Substantia nigra (tissue), 51 donors: ENCODE measurements at places on chromosomes 5 and 9.
A peak's percentile ranks its signal among the peaks of the same experiment; 100 is the strongest.

DNA sequence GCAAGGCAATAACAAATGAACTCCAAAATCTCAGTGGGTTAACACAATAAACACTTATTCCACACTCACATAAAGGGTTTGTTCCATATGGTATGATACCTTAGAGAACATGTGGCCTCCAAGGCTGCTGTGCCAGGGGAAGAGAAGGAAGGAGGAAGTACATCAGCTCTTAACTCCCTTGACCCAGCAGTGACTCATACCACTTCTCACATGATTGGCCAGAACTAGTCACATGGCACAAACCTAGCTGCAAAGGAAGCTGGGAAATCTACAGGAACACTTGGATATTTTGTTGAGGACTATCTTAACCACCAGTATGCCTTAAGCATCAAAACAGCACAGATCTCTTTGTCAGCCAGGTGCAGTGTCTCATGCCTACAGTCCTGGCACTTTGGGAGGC lies 99.3 kb downstream of the SLIT3 start:
- no peak for DNase-seq

DNA sequence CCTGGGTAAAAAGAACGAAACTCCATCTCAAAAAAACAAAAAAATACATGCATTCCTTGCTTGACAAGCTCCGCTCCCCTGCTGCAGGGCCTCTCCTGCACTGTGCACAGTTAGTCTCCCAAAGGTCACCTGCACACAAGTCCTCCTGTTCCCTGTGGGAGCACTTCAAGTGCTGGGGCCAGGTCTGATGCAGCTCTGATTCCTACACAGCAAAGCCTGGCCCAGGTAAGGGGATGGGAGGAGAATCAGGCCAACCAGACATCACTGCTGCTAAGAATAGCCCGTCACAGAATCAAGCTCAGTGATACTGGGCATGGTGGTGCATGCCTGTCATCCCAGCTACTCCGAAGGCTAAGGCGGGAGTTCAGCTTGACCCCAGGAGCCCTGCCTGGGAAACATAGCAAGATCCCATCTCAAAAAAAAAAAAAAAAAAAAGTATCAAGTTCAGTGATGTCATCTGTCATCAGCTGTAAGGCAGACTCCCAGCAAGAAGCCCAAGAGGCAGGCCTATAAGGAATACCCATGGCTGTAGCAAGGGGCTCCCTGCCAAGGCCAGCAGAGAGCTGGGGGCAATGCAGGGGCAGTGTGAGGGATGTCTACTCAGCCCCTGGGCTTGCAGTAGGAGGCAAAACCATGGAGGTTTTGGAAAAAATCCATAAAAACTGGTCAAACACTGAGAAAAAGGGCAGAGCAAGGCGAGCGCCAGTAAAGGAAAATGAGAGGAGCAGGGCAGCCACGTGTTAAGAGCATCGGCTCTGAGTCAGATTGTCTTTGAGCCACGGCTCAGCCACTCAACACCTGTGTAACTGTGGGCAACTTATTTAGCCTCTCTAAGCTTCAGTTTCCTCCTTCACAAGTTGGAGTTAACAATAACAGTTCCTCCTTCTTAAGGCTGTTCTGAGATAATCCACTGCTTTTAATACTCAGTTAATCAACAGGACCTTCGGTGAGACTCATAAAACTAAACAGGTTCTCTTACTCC lies 3.2 kb downstream of the TPM2 start:
- DNase-seq: no peak

GRCh38 chr9:21031091-21031807 lies at the start of gene HACD4:
Gene HACD4 (minus strand): TSS chr9:21031640. CDS start chr9:21031590, 50 bp downstream.
- peak; percentile 42 for DNase-seq

GRCh38 chr9:33375841-33376321 lies 26.5 kb downstream of the AQP7 start:
- no peak for DNase-seq

DNA sequence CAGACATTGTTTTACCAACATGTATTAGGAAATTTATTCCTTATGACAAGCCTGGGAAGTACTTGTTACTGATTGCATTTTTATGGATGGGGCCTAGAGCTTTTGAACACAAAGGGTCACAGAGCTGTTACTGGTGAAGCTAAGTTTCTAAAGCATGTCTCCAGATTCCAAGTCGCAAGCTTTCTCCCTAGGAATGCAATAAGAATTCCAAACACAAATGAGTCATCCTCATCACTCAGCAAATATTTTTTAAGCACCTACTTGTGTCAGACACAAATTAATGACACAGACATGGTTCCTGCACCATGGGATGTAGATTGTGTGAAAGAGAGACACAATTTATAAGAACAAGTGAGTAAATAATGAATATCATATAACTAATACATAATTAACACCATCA lies 11.0 kb upstream of the SH3RF2 start:
- DNase-seq: no peak

GRCh38 chr5:39942606-39943005 lies 517.8 kb upstream of the DAB2 start:
- DNase-seq: no peak

- no peak for DNase-seq
Measured at GRCh38 chr5:74916831-74917710, 50.9 kb upstream of the FAM169A start.

DNA sequence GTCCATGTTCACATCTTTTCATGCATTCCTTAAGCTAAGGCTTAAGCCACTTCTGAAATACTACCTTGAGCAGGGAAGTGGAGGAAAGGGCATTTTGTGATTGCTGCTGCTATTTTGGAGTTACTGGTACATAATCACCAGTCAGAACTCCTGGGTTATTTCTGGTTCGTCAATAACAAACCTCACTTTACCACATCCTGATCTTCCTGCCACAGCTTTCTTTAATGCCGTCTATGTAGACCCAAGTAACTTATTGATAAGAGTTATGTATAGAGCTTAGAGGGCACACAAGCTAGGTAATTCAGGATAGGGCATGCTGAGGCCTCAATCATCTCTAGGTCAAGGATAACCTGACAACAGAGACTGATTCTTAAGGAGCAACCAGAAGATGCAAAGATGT lies 120.7 kb downstream of the DOCK8 start:
- DNase-seq: no peak

GRCh38 chr5:74093561-74093960 lies 467.6 kb downstream of the ARHGEF28 start:
- no peak for DNase-seq

GRCh38 chr9:137581361-137582285 lies 2.9 kb upstream of the DPH7 start:
- DNase-seq: no peak
